ENCODE measurements at places on chromosomes 16 and 17.

DNA sequence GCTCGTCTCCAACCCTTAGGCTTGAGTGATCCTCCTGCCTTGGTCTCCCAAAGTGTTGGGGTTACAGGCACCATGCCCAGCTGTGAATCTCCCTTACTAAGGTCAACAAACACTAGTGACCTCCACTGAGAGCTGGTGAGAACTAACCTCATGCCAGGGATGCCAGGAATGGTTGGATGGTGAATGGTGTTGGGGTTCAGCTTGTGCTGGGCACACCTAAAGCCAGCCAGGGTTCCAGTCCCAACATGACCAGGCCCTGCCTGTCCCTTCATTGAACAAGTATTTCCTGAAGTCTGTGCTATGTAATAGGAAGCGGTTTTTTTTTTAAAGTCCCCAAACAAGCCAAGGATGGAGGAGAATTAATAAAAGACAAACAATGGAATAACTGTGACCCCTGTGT is 56.0 kb upstream of the TOB1 start:
- no peak for DNase-seq

- DNase-seq: no peak
These were observed 917 bp downstream of the YWHAE start for GRCh38 chr17:1398931-1399678.

- no peak for DNase-seq
These were observed 46.9 kb upstream of the HNF1B start for GRCh38 chr17:37791447-37792399.

- DNase-seq: no peak
These were observed 16.1 kb downstream of the RECQL5 start for GRCh38 chr17:75650874-75651273.

- DNase-seq: no peak
These were observed 389.2 kb upstream of the SALL1 start for GRCh38 chr16:51540259-51540658.

- no peak for DNase-seq
These were observed 218 bp downstream of the TNRC6C start for GRCh38 chr17:77958716-77959125.

DNA sequence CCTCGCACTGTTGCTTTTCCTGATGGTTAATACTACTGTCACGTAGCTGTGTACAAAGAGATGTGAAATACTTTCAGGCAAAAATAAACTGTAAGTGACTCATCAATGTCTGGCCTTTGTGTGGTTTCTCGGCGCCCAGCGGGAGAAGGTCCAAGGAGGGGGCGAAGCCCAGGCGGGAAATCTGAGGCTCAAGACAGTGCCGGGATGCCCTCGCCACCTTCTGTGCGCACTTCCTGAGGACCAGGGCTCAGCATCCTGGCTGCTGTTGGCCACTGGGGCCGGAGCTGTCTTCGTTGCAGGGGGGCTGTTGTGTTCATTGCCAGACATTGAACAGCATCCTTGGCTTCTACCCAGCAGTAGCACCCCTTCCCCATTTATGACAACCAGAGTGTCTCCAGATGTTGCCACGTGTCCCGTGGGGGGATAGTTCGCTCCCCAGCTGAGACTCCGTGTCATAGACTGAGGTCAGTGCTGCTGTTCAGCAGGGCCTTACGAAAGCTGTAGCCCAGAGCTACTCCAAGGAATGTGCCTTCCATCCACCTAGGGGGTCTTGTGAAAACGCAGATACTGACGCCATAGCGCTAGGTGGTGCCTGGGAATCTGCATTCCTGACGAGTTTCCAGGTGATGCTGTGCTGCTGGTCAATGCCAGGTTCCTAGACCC is 67.3 kb upstream of the PLCG2 start:
- DNase-seq: peak; percentile 84

DNA sequence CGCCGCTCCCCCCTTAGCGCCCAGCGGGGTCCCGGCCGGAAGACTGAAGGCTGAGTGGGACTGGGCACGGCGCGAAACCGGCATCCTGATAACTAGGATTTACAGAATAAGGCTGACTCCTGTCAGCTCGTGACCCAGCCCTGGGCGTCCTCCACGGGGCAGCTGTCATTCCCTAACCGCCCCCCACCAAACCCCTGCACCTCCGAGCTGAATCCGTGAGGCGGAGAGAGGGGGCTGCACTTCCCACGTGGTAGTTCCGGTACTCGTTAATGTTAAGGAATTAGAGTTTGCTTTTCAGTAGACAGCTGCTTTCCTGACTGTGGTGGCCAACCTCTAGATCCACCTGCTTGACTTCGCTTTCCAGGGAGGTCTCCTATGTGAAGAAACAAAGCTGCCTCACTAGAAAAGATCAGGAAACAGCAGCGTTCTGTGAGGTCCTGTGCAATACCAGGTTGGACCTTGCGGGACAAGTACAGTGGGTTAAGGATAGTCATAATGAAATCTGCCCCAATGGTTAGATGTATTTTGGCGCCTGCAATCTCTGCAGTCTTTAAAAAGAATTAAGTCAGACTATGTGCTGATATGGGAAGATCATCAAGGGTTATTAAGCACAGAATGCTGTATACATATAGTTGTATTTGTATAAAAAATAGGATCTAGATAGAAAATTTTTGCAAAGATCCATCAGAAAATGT is 1.1 kb upstream of the WBP2 start:
- no peak for DNase-seq

GRCh38 chr17:39606434-39607056 is 1.2 kb downstream of the NEUROD2 start:
- no peak for DNase-seq

DNA sequence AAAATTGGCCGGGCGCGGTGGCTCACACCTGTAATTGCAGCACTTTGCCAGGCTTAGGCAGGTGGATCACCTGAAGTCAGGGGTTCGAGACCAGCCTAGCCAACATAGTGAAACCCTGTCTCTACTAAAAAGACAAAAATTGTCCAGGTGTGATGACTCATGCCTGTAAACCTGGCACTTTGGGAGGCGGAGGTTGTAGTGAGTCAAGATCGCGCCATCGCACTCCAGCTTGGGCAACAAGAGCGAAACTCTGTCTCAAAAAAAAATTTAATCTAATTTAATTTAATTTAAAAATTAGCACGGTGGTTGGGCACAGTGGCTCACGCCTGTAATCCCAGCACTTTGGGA is 1.6 kb upstream of the HBQ1 start:
- DNase-seq: no peak

- DNase-seq: no peak
These were observed 4.5 kb downstream of the TMEM238L start for GRCh38 chr17:10799407-10799806.

GRCh38 chr17:13843862-13844635 is 225.3 kb upstream of the COX10 start:
- DNase-seq: no peak
